ENCODE measurements at places on chromosomes 5 and 9. TPM values are rescaled to one million over a fixed set of nuclear protein-coding genes. Genes with fewer than 3 reads are reported as not detected.

LIX1 gene
- not detected for total RNA-seq

DNA sequence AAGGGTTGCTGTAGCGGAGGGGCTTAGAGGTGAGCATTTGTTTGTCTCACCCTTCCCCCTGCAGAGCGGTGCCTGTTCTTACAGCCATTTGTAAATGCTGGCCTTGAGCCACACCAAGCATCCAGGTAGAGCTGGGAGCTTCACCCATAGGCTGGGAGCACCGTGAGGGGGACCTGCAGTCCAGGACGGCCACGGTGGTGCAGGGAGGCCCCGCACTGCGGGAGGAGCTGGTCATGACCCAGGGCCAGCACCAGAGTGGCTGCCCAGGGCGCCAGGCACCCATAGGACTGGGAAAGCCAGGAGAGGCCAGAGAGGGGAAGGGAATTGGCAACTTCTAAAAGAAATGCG, 197.3 kb upstream of the ADAMTS16 start:
- DNase-seq = no peak

- no peak for DNase-seq
Observed at GRCh38 chr5:65812648-65813047, 90.6 kb downstream of the NLN start.

PALM2AKAP2 gene
- total RNA-seq = 120 TPM

ADGRD2 gene
- total RNA-seq = not detected

DNA sequence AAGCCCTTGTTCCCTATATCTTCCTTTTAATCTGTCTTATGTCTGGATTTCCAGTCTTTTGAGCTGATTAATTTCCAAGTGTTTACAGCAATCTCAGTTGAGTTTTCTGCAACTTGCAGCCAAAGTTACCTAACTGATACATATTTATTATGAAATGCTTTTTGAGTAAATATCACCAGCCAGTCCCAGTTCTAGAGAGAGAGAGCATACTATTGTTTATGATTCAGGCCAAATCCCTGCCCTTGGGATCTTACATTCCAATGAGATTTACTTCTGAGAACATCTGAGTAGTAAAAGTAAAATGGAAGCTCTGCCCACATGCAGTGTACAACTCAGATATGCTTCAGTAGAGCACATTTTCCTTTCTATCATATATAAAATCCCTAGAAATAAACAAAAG, 661.7 kb downstream of the KCTD16 start:
- DNase-seq = no peak

DNA sequence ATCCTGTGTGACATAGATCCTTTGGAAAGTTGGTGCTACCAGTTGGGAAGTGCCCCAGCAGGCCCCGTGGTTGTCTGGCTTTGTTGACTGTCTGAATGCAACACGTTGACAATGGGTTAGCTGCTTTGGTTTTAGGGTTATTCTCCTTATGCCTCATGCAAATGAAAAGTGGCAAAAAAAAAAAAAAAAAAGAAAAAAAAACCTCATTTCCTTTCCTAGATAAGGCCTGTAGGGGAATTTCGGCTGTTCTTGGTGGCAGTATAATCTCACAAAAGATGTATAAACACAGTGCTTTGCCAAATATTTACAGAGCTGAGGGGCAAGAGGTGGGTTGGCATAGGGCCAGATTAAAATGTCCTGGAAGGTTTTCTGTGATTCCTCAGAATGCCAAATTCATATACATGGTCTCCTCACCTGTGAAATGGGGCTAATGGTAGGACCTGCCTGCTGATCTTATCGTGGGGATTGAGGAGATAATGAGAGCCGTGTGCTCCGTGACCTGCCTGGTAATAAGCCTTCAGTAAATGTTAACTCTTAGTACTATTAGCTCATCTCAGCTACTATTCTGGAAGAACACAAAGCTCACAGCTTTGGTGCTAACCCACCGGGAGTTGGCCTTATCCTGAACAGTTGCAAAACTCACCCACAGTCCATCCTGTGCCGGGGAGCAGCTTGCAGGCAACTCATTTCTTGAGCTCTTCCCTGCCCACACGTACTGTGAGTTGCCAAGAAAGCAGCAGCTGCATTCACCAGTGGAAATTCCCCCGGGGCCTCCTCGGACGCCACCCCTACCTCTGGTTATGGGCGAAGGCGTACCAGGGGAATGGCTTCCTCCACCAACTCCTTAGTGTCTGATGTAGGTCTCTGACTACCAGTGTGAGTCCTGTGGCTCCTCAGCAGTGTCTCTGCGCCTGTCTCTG, 220.3 kb downstream of the NR3C1 start:
- no peak for DNase-seq

DNA sequence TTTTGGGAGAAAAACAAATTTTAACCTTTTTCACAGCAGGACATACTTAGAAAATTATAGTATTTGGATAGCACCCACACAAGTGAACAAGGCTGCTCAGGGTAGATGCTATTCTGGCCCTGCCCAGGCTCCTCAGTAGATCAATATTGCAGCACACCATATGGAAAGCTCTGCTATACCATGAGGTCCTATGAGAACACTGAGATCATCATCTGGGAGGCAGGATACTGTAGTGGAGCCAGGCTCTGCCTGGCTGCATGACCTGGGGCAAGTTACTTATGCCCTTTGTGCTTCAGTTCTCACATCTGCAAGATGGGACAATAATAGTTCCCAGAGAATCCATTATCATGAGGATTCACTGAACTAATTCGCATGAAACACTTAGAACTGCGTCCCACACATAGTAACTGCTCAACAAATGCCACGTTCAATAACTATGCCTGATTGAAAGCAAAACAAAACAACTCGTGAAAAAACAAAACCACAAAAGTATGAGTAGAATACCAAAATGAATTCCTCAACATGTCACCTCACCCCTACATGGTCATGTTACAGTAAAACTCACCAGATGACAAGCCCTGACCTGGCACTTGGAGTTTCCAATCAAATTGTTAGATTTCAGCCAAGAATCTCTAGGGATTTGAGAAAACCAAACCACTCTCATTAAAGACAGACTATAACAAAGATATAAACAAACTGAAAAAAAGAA, 31.9 kb downstream of the ARSB start:
- DNase-seq = no peak

GRCh38 chr5:94694671-94695070, 76.2 kb downstream of the SLF1 start:
- no peak for DNase-seq

GRCh38 chr5:141839015-141839513, 39.1 kb downstream of the PCDH1 start:
- DNase-seq = no peak

DNA sequence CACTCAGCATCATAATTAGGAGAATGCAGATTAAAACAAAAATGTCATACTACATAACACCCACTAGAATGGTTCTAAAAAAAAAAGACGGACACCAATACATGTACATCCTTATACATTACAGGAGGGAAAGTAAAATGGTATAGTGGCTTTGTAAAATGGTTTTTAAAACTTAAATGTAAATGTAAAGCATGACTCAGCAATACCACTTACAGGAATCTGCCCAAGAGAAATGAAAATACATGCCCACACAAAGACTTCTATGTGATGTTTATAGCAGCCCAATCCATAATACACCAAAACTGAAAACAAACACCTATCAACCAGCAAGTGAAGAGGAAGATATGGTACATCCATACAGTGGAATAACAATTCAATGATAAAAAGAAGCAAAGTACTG, 939.1 kb upstream of the ACO1 start:
- no peak for DNase-seq

TSSK1B gene
- total RNA-seq = not detected

DNA sequence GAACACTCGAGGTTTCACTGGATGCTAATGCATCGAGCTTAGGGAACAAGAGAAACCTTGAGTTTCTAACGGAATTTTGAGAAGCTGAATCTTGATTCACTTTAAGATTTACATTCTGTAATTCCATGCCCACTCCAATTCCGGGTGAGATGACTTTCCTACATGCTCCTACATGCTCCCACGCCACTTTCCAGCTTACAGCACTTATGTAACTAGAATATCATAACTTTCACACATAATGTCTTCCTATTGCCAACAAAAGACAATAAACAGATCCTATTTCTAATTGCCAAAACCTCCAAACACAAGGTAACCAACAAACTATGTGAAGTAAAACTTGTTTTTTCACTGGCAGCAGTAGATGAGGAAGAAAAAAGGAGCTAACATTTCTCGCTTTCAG, 72.9 kb downstream of the ECPAS start:
- DNase-seq = no peak

DNA sequence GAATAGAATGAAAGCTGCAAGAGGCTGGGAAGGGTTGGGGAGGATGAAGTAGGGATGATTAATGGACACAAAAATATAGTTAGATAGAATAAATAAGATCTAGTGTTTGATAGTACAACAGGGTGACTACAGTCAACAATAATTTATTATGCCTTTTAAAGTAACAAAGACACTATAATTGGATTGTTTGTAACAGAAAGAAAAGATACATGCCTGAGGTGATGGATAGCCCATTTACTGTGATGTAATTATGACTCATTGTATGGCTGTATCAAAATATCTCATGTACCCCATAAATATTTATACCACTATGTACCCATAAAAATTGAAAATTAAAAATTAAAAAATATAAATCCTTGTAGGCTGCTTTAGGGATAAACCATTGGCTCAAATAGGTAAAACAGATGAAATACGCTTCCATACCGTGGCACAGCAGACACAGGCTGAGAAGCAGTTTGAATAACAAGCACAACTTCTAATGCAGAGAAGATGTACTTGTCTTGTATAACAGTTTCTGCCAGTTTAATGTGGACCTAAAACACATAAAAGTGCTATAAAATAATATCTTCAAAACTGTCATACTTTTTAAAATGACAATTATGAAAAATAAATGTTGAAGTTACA, 34.9 kb downstream of the APBA1 start:
- no peak for DNase-seq

CCDC192 gene
- 0.51 TPM for total RNA-seq

GRCh38 chr9:73412874-73413273, 261.2 kb downstream of the ANXA1 start:
- DNase-seq = no peak

GRCh38 chr9:16681652-16681987, 188.8 kb downstream of the BNC2 start:
- no peak for DNase-seq

DNA sequence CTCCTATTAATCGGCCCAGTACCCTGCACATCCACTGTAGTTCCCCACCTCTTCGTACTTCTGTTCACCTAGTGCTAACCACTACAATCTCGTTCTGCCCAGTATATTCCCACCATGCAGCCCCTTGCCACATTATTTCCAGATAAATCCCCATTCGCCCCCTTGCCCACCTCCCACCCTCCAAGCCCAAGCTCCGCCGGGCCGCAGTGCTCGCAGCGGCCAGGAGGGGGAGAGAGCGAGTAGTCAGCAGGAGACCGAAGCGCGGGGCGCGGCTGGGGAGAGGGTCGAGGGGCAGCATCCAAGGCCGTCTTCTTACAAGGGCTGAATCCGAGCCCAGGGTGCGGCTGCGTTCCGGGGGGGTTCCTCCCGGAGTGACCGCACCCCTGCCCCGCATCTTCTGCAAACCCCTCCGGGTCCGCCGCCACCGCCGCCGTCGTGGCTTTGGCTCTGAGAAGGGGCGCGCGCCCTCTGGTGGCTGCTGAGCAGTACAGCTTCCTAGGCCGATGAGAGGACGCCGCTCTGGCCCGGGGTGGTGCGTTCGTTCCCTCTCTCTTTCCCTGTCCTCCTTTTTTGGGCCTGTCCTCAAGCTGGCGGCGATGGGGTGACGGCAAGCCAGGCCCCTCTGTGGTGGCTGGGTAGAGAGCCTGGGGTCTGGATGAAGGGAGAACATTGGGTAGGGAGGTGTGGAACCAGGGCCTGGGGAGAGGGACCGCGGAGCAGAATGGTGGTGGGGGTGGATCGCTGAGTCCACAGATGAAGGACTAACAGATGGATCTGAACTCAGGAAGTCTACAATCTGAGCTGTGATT, 30.0 kb upstream of the PSD2 start:
- DNase-seq = peak; percentile 94

TNC gene
- 32.6 TPM for total RNA-seq

DNA sequence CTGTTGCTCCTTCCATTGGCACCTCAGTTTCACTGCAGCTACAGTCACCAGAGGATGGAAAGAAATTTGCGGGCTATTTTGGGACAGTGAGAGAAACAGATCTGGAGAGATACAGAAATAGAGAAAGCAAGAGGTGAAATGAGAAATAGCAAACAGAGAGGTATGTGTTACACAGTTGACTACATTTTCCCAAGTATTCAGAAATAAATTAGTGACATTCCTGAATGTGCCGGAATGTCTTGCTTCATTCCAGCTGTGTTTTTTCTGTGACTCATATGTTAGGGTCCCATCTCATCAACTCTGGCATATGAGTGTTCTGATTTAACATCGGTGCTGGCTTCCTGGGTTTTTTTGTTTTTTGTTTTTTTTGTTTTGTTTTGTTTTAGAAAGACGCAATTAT, 63.8 kb upstream of the ZNF462 start:
- DNase-seq = no peak

- DNase-seq = no peak
Observed at GRCh38 chr5:113293068-113293974, 141.5 kb downstream of the TSSK1B start.

ARHGEF37 gene
- 3.9 TPM for total RNA-seq

PHYHD1 gene
- total RNA-seq = 13.6 TPM

DNA sequence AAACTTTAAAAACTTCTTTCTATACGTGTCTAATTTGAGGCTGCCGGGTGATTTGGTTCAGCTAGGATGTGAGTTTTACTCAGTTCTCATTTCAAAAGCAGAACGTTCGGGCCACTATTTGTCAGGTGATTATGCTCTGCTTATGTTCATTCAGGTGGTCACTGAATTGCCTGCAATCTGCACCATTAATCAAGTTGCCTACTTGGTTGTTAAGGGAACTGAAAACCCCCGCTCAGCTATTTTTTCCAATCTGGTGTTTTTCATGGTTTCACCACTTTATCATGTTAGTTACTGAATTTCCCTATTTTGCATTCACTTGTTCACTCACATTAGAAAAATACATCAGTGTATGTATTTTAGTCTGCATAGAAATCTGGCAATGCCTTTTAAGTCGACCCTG, 523.0 kb downstream of the CSNK1G3 start:
- no peak for DNase-seq
